ENCODE measurements at places on chromosomes 16 and 17. TPM values are rescaled to one million over a fixed set of nuclear protein-coding genes. Genes with fewer than 3 reads are reported as not detected.
A peak's percentile ranks its signal among the peaks of the same experiment; 100 is the strongest.

The BRD7 gene
- total RNA-seq, result 22.8 TPM

The TERB1 gene
- 0.36 TPM for total RNA-seq

The KRT24 gene
- total RNA-seq, result not detected

The SUPT4H1 gene
- total RNA-seq, result 49.9 TPM

The PIP4K2B gene
- total RNA-seq, result 48.1 TPM

The RBFOX1 gene
- total RNA-seq, result not detected

The SEZ6L2 gene
- total RNA-seq, result 2.9 TPM

DNA sequence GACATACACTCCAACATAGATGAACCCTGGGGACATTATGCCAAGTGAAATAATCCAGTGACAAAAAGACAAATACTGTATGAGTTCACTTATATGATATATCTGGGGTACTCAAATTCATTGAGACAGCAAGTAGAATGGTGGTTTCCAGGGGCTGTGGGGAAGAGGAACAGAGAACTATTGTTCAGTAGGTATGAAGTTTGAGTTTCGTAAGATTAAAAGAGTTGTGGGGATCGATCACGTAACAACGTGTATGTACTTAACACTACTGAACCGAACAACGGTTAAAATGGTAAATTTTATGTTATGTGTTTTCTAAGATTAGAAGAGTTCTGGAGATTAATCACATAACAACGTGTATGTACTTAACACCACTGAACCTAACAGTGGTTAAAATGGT lies 100.8 kb downstream of the HS3ST3A1 start:
- DNase-seq, result no peak

- DNase-seq, result peak; percentile 19
Measured at GRCh38 chr16:57949013-57949412, 21.9 kb downstream of the CNGB1 start.

DNA sequence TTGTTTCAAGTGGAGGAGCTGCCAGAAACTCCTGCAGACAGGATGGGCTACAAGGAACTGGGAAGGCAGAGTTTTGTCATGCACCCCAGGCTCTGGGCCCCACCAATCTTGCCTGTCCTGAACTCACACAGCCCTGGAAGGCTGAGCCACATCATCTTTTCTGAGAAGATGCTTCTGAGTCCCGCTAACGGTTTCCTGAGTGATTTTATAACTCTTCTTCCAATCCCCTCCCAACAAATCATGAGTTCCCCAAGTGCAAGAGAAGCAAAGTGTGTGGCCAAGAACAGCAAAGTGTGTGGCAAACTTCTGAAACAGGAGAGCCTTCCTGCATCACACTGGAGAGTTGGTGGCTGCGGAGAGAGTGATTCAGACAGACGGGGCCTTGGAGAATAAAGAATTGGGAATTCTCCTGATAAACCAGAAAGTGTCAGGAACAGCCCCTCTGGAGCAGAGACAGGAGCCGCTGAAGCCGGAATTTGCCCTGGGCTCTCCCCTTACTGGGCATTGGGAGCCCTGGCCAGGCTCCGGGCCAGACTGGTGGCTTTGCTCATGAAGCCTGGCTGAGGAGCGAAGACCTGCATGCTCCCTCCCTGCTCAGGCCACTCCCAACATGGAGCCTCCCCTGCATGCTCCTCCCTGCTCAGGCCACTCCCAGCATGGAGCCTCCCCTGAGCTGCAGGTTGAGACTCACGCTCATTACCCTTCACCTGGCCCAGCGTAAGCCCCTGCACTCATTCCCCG lies 47.2 kb downstream of the PITPNM3 start:
- peak; percentile 92 for DNase-seq

- peak; percentile 58 for DNase-seq
Measured at GRCh38 chr16:48526058-48526957, 83.7 kb downstream of the N4BP1 start.

GRCh38 chr17:4369557-4370230 lies 3.2 kb upstream of the UBE2G1 start:
- DNase-seq, result peak; percentile 30

DNA sequence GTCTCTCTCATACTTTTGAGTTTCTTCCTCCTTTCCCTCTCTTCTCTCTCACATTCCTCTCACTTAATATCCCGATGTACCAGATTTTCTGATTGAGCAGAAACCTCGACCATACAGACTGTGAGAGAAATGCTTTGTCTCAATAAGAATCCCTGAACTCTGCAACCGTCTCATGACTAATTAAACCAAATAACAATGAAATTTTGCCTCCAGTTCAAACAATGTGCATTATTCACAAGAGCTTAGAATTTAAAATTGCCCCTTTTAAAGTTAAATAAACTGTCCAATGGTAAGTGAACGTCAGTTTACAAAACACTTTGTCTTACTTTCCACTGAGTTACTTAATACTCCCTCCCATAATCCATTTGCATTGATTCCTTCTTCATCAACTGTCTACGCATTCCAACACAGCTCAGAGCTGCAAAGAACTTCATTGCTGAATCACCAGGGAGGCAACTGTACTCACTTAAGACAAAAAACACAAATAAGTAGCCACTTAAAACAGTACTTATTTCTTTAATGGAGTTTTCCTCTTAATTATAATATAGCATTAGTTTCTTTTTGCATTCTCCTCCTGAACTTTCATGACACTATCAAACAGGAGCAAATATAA lies 4.9 kb downstream of the CDH11 start:
- DNase-seq, result no peak

GRCh38 chr16:88859381-88860091 lies 2.6 kb downstream of the TRAPPC2L start:
- no peak for DNase-seq

GRCh38 chr16:52741351-52741750 lies 194.4 kb upstream of the TOX3 start:
- DNase-seq, result no peak

GRCh38 chr17:76432004-76432403 lies 20.9 kb downstream of the UBE2O start:
- no peak for DNase-seq

DNA sequence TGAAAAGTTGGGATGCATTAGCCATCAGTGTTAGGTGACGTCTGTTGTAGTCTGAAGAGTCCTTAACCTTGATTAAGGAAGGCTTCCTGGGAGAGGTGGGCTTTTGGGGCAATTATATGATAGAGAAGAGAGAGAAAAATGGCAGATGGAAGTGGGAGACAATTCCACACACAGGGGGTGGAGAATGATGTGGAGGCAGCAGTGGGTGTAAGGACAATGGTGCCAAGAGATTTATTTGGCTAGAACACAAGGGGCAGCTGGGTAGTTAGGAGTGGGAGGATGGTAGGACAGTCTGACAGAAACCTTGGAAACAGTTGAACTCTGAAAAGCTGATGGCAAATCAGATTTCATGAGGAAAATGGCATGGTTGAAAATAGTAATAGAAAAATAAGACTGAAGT lies 10.7 kb upstream of the DUSP14 start:
- no peak for DNase-seq

DNA sequence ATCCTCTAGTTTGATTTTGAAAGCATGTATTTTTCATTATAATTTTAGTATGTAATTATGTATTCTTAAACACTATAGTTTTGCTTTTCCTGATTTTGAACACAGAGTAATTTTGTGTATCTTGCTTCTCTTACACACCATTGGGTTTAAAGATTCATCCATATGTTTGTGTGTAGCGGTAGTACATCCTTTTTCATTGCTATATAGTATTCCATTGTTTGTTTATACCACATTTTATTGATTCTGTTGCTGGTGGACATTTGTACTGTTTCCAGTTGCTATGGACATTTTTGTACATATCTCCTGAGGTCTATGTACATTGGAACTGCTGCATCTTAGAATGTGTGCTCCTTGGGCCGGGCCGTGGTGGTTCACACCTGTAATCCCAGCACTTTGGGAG lies 20.5 kb upstream of the LASP1NB start:
- DNase-seq, result no peak

- DNase-seq, result peak; percentile 93
Measured at GRCh38 chr16:66899945-66900710, 18.6 kb downstream of the CDH16 start.

- peak; percentile 45 for DNase-seq
Measured at GRCh38 chr17:7712111-7712771, 5.3 kb upstream of the DNAH2 start.

All from osteoblast (primary cell).